ENCODE measurements at places on chromosomes 16 and 17.

DNA sequence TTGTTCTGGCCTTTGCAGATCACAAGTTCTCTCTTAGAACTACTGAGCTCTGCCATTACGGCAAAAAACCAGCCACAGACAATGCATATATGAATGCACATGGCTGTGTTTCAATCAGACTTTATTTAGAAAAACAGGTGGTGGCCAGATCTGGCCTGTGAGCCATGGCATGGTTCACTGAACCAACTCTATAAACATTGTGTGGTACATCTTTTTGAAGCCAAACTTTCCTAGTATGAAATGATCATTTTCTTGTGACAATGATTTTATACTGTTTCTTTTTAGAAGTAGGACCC is 65.9 kb upstream of the AMZ2 start:
- DNase-seq: no peak

DNA sequence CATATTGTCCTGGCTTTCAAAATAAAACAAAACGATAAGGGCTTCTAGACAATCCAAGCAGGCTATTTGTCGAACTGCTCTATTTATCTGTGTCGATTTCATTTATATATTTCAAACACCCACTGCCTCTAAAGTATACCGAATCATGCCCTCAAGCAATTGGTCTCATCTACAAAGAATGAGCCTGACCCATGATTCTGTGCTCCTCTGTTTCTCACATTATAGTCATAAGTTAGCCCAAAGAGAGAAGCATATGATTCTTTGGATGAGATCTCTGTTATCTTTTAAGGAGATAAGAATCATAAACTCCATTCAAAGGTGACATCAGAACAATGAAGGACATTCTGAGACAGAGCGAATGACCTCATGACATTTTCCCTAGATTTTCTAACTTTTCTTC is 191.1 kb downstream of the MAP2K6 start:
- DNase-seq: no peak

DNA sequence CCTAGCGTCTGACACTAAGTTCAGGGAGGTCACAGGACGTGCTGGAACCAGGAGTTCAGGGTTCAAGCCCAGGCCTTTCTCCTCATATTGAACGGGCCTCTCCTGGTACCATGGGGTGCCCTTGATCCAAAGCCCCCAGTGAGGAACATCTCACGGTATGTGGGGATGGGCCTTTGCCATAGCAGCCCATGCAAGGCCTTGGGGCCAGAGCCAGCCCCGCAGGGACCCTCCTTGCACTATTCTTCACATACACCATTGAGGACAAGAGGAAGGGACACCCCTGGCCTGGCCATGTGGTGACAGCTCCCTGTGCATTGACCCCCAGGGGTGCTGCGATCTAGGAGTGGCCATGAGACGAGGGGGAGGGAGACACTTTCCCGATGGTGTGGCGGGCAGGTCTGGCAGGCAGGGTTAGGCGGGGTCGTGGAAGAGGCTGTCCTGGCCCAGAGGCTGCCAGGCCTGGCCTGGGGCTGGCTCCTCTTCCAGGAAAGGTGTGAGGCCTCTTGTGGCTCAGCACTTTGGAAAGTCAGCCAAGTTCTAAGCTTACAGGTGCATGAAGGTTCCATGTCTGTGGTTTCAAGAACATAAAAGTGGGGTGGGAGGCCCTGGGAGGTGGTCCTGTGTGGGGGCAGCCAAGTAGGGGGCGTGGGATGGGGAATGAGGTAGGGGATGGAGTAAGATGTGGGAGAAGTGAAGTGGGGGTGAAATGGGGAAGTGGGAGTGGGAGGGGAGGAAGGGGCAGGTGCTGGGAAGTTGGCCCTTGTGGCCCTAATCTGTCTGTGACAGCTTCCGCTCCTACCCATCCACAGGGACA is 88.7 kb upstream of the CBX4 start:
- no peak for DNase-seq

GRCh38 chr17:33689725-33690124 is 396.6 kb upstream of the ASIC2 start:
- DNase-seq: no peak

DNA sequence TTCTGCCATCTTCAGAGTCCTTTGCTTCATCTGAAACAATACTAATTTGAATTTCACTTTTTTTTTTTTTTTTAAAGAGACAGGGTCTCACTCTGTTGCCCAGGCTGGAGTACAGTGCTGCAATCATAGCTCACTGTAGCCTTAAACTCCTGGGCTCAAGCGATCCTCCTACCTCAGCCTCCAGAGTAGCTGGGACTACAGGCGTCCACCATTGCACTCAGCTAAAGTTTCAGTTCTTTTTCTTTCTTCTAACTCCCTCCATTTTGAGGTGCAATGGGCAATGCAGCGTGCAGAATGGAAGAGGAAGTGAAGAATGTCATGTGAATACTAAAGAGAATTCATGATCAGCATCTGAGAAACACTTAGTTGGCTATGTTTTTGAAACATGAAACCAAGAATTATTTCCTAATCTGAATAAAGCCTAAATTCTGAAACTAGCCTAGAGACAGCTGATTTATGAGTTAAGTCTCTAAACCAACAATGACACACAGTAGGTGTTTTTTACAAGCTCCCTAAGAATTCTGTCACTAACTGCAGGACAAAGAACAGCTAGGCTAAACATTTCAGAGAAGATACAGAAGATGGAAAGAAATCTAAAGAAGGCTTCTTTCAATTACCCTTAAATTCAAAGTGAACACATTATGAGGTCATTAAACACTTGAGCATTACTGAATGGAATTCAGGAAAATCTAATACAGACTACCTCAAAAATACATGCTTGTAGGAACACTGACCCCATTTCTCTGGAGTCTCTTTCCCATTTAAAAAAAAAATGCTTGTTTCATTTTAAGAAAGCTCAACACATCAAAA is 21.0 kb downstream of the SNN start:
- no peak for DNase-seq

DNA sequence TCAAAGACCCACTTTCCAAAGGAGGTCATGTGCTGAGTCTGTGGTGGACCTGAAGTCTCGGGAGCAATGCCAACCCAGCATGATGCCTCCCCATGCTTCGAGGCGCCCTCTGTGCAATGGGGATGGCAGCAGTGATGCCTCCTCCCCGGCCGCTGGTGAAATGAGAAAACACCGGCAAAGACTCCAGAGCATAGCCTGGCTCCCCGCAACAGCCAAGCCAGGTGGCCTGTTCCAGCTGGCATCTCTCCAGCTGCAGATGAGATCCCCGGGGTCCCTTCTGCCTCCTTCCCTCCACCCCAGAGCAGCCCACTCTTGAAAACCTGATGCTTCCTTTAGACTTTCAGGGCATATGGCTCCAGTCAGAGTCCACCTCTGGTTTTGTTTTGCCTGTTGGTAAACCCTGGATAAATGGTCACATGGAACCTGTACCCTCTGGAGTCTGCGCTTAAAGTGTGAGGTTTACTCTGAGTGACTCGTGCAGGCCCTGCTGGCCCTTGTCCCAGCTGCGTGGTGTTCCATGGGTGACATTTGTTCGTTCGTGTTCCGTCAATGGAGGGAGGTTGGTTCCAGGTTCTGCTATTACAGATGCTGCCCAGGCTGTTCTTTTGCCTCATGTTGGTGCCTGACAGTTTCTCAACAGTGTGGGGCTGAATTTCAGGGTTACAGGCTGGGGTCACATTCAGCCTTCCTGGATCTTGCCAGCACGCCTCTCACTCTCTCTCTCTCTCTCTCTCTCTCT is 181.8 kb upstream of the CIBAR2 start:
- DNase-seq: no peak

DNA sequence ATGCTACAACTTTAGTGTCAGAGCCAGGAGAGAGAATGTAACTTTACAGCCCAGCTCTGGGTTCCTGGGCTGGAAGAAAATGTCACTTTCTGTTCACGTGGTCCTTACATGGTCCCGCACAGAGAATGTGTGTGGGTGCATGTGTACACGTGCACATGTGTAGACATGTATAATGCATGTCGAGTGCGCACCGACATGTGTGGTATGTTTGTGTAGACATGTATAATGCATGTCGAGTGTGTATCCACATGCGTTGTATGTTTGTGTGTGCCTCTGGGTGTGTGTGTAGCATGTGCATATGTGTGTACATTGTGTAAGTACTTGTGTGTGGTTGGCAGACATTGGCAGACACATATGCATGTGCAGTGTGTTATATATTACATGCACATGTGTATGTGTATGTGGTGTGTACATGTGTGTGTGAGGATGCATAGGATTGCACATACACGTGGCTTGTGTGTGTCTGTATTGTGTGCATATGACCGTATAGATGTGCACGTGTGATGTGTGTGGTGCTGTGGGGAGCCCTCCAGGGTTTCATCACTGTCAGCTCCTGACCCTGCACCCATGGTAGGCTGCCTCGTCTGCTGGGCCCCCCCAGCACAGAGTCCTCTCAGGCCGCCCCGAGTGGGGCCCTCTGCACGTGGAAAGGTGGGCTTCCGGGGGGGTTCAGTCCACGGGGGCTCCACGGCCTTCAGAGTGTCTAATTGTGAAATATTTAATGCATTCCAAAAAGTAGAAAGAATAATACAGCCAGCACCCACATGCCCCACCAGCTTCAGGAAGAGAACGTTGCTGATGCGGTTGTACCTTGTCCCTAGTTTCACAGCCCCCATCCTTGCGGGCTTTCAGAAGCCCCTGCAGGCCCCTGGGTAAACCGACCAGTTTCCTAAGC is 214.2 kb upstream of the GSE1 start:
- DNase-seq: no peak

DNA sequence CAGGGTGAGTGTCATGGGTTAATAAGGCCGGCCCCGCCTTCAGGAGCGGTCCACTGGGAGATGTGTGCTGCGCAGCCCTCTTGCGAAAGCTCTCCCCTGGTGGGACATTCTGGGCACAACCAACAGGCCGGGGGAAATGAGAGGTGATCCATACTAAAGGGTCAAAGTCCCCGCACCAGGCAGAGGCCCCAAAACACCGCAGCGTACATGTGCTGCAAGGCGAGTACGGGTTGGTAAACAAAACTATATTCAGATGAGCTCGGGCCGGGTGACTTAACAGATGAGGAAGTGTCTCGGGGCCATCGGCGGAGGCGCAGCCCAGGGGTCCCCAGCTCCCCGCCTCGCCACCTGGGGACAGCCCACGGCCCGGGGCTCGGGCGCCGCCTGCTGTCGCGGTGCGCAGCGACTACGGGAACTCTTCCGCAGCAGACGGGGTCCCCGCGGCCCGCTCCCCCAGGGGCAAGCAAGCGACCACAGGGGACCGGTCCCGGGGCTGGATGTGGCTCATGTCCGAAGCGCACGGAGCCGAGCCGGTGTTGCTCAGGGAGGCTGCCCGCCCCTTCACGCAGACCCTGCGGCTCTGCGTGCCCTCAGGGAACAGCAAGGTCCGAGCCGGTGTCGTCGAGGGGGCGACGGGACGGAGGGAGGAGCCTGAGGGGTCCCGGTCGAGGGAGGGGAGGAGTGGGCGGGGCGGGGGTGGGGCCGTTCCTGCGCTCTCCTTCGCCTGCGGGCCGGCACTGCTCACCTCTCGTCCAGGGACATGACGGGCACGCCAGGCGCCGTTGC is at the start of gene RAB37:
RAB37 (plus strand) TSS at position 744 of the 786 bp plus-strand sequence; CDS start at position 761, 17 bp downstream.
- DNase-seq: no peak

GRCh38 chr17:37478187-37478586 is 11.5 kb upstream of the DUSP14 start:
- no peak for DNase-seq

DNA sequence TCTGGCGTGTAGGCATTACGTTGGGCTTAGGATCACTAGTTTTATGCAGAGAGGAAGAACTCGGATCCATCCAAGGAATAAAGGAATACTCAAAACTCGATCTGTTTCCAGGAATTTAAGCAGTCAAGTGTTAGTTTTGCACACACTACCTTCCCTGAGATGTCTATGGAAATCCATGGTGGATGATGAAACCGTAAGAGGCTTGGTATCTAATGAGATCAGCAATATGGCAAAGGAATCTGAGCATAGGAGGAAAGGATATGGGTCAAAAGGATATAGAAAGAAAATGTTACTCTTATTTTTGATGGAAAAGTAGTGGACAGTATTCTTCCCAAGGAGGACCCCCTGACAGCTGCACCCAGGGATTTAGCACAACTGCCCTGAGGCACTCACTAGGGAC is 59.6 kb downstream of the SMG6 start:
- no peak for DNase-seq

GRCh38 chr17:40485851-40486521 is 15.4 kb downstream of the TNS4 start:
- no peak for DNase-seq

GRCh38 chr17:59761385-59762048 is 54.1 kb downstream of the VMP1 start:
- no peak for DNase-seq

GRCh38 chr17:1693339-1693738 is 8.7 kb upstream of the PRPF8 start:
- no peak for DNase-seq

- DNase-seq: no peak
Observed at GRCh38 chr17:78144736-78145641, 1.2 kb upstream of the C17orf99 start.

GRCh38 chr16:56211435-56211981 is 20.2 kb downstream of the GNAO1 start:
- no peak for DNase-seq

GRCh38 chr16:46790599-46791270 is 40.2 kb downstream of the C16orf87 start:
- no peak for DNase-seq

DNA sequence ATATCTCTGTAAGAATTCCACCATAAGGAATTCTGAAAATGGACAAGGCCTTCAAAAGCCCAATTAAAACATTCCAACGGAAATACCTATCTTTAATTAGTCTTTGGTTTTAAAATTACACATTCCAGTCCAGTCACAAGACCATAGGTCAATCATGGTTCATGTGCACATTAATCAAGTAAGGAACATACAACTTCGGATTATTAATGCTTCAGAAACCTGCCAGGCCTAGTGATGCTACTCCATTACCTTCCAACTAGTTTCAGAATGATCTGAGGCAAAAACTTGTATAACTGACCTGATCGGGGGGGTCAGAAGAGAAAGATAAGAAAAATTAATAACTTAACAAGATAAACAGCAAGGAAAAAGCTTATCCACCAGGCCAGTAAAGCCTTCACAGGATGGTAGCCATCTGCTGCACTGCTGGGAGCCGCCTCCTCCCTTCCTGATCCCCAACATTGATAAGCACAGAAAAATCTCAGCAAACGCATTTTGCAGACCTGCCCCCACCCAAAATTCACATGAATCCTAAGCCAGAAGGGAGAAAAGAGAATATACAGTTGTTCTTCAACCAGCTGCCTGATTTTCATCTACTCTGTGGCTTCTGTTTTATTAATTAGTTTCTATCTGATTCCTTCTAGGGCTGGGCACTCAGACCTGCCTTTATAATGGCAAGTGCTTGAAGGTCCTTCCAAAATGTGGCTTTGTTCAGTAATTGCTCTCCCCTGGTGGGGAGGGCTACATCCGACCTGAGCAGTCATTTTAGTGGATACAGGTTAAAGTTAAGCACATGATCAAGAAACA is 6.0 kb downstream of the SDR42E1 start:
- DNase-seq: no peak

Measured in stimulated activated CD4-positive, alpha-beta T cell treated with anti-CD3 and anti-CD28 coated beads, Interleukin-4, amount 100 ng/mL, for 4 hours (primary cell).